ENCODE measurements at places on chromosomes 5 and 9.

DNA sequence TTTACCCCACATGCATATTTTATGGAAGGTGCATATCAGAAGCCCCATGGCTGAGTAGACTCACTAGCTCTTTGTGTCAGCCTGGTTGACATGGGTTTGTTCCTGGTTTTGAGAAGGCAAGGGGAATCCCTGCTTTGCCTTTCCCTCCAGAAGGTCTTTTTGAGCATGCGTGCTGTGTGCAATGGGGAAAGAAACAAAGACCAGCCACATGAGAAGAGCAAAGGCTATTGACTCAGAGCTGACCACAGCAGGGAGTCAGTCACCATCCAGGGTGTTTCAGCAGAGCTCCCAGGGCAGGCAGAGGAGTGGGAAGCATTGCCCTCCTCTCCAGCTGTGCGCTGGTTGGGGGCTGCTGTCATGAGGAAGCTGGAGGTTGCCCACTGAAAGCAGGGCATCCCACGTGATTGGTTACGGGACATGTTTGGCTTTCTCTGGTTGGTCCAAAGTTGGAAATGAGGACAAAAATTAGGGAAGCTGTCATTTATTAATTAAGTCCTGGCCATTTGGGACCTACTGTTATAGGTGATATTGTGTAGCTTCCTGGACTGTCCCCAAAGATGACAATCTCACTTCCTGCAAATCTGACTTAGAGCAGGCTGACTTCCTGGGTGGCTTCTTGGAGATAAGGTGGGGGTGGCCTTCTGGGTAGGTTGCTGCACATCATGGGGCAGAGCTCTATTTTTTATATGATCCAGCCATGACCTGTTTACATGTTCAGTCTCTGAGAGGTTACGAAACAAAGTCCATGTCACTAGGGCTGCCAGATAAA lies 48.9 kb upstream of the TDRD7 start:
- no peak for DNase-seq

- DNase-seq, result no peak
Observed at GRCh38 chr5:81761270-81761669, 10.4 kb upstream of the SSBP2 start.

DNA sequence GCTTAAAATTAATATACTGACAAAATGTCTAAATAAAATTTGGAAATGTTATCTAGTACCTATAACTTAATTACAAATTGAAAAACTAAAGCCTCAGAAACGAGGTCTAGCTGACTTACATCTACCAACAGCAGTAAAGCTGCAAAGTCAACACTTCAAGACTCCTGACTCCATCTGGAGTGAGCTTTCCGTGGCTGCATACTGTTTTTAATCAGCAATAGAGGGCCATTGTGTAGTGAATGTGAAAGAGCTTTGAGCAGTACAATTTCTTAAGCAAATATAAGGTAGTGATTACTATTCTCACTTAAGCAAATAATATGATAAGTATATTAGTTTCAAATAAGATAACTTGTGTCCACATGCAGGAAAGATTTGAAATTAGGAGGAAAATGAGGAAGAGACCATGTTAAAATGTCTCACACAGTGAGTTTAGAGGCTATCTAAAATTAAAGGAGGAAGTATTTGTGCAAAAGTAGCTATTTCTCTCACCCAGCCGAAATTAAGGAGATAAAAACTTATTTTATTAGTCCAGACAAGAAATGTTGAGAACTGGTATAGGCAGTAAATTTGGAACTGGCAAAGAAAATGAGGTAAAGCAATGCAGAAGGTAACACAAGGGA lies 6.4 kb downstream of the SPINK6 start:
- DNase-seq, result no peak

GRCh38 chr9:100990605-100991381 lies 37.7 kb upstream of the PLPPR1 start:
- no peak for DNase-seq

DNA sequence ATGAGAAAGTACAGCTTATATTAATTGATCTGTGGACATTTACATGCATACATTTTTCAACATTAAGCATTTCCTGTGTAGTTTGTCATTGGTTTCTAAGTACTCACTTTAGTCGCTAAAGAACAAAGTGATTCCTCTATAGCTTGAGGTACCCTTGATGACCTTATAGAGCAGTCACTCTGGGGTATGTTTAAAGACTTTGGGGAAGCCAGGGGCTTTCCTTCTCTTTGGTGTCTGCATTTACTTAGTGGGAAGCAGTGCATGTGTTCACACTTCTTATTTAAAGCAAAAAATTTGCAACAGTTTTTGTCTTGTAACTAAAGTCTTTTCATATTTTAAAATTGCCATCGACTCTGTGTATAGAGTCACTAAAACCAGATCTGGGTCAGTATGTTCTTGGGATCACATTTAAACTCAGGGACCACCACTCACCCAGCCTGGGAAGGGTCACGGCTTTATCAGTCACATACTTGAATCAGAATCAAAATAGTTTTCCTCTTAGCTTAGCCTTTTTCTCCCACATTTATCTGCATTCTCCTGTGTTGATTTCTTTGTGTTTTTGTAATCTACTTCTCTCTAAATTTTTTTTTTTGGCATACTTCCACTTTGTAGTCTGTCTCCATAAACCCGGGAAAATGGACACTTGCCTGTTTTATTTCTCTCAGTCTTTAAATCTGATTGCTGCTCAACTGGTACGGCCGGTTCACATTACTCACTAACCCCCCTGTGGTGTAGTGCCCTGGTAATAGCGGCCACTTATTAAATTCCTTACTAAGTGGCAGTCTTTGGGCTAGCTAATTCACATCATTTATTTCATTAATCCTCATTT lies 143.9 kb upstream of the FBN2 start:
- DNase-seq, result peak; percentile 20

- DNase-seq, result no peak
Observed at GRCh38 chr5:168803541-168803940, 224.4 kb upstream of the PANK3 start.

DNA sequence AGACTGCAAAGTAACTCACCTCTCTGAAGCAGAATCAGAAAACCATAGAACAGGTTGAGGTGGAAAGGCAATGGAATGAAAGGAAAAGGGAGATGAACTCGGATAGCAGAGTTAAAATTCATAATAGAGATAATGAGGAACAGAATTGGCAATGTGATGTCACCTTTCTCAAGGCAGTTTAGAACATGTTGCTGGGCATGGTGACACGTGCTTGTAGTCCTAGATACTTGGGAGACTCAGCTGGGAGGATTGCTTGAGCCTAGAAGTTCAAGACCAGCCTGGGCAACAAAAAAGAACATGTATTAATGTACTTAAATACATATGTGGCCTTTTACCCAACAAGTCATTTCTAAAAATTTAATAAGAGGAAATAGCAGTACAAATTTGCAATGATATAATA lies 81.6 kb upstream of the MIER3 start:
- DNase-seq, result no peak

All from HAP-1 (cell line).